Activated naive CD8-positive, alpha-beta T cell treated with anti-CD3 and anti-CD28 coated beads for 36 hours (primary cell): ENCODE measurements at places on chromosomes 5 and 9. TPM values are rescaled to one million over a fixed set of nuclear protein-coding genes. Genes with fewer than 3 reads are reported as not detected.

Gene IZUMO3
- total RNA-seq = not detected

Gene DNAH5
- total RNA-seq = not detected

Gene ENTREP1
- not detected for total RNA-seq

Gene DMXL1
- 25.1 TPM for total RNA-seq

Gene TMEM215
- not detected for total RNA-seq

Gene ACSL6
- total RNA-seq = 4.6 TPM

Gene PCDHGC4
- total RNA-seq = not detected

Gene OLFML2A
- total RNA-seq = not detected

Gene GPSM1
- 9.1 TPM for total RNA-seq

Gene SPATA31E1
- not detected for total RNA-seq

Gene IFNE
- not detected for total RNA-seq
